ENCODE measurements at places on chromosomes 12 and 14.

DNA sequence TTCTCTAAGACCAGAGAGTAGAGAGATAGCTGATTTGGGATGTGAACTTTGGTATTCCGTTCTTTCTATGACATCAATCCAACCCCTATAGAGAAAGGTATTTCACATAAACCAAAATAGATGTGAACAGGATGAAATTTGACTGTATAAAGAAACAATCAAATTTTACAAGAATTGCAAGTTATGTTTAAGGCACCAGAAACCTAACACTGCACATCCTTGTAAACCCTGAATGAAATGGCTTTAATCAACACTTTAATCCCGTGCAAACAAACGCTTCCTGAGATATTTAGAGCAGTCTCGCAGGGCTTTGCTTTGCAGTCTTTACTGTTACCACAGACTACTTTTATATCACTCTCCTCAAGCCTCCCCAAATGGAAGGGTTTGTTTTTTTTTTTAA is 125.1 kb downstream of the APAF1 start:
- DNase-seq = no peak

GRCh38 chr12:18646286-18646890 is 91.4 kb downstream of the PLCZ1 start:
- DNase-seq = no peak

GRCh38 chr12:20213723-20214625 is 154.4 kb upstream of the PDE3A start:
- no peak for DNase-seq

DNA sequence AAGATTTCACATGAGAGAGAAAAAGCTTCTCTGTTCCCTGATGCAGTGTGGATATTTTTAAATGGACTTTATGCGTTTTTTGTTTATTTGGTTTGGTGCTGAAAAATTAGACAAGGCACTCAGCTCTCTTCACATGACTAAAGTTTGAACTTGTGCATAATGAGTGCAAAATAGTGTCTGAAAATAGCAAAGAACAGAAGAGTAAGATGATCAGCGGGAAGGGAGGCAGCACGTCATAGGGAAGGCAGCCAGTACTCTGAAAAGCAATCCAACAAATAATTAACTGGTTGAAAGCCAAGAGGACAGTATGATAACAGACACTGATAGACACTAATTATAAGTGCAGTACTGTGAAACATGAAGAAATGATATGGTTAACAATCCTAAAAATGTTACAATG is 46.6 kb upstream of the CDKN3 start:
- DNase-seq = no peak

DNA sequence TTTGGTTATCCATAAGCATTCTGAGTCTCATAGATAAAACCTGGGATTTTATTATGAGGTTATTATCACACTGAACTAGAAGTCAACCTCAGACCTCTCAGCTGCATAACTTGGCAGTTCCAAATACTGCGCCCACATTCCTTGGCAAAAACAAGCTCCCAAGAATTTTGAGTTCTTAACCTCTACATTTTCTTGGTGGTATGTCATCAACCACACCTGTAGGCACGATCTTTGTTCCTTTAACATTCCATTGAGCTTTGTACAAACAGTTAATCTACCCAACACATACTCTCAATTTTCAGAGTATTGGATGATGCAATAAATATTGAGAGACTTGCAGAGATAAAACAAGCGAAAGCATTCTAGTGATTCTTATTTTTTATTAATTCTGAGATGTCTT is 371.8 kb upstream of the PRICKLE1 start:
- no peak for DNase-seq

DNA sequence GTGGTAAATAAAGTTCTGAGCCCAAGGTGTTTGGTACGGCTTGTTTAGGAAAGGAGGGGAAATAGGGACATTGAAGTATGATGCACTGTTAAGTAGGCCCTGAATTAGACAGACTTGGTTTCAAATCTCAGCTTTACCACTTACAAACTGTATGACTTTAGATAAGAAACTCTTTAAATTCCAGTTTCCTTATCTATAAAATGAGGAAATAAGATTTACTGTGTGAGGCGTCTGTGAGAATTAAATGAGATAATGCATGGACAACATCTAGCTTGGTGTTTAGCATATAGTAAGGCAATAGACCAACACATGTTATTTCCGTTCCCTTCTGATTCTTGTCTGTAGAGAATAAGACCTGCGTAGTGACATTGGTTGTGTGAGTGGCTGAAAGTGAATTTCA is 7.0 kb downstream of the NCKAP1L start:
- no peak for DNase-seq

DNA sequence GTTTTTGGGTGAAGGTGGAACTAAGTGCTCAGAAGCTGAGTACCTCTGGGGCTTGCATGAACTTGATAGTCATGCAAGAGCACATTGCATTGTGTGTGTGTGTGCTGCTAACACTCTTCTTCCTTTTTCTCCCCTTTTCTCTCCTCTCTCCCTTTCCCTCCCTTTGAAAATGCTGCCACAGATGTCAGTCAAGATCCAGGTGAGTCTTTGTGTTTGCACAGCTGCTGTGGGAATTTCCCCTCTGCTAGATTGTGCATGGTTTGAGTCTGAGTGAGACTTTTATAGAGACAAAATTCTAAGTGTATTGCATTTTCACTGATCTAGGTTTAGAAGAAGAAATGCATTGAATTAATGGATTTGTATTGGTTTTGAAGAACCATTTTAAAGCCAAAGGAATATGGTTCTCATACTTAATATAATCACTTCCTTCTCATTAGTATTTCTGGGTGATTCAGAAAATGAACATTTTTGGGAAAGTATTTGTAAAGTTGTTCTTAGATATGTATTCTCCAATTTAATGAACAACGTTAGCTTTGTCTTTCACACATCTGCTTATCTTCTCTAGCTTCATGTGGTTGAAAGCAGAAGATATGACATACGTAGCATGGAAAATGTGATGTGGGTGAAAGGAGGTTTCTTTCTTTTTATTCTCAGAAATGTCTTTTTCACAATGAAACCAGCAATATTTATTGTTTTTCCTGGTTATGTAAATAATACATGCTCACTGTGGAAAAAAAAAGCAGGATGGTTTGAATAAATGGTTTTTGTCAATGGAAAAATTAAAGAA is 108.5 kb downstream of the NRXN3 start:
- no peak for DNase-seq

DNA sequence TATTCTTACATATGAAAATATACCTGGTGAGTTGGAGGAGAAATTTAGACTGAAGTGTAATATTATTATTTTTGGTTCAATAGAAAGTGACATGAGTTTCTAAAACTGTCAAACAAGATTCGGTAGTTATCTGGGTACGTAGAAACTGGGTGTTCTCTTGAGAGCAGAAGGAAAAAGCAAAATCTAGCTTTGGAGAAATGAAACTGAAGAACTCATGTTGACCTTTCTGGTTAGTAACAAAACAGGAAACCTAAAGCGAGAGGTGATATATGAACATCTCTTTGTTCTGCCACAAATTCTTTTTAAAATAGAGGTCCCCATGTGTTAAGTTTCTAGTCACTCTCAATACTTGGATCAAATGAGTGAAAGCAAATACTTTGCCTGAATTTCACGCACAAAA is 401.7 kb downstream of the TRHDE start:
- DNase-seq = no peak

GRCh38 chr12:10242539-10242938 is 29.9 kb downstream of the GABARAPL1 start:
- DNase-seq = no peak

GRCh38 chr12:105267711-105268110 is 31.7 kb upstream of the APPL2 start:
- no peak for DNase-seq

GRCh38 chr14:34741840-34742239 is 27.4 kb upstream of the CFL2 start:
- no peak for DNase-seq

GRCh38 chr14:64708148-64709004 is 4.2 kb downstream of the PLEKHG3 start:
- DNase-seq = no peak

GRCh38 chr14:31212893-31213292 is 5.3 kb upstream of the HECTD1 start:
- DNase-seq = no peak

DNA sequence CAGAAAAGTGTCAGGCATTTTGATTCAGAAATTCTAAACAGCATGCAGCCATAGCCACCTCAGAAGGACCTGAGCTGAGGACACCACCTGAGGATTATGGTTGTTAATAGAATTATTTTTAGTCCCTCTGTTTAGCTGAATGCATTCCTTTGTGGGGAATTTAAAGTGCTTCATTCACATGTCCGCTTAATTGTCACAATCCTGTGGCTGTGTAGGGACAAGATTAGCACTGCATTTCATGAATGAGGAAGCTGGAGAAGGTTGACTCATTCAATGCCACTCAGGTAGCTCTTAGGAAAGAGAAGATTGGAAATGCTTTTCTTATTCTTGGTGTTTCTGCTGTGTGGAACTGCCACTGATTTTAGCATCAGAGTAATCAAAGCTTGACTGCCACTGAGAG is 42.0 kb upstream of the KRR1 start:
- no peak for DNase-seq

DNA sequence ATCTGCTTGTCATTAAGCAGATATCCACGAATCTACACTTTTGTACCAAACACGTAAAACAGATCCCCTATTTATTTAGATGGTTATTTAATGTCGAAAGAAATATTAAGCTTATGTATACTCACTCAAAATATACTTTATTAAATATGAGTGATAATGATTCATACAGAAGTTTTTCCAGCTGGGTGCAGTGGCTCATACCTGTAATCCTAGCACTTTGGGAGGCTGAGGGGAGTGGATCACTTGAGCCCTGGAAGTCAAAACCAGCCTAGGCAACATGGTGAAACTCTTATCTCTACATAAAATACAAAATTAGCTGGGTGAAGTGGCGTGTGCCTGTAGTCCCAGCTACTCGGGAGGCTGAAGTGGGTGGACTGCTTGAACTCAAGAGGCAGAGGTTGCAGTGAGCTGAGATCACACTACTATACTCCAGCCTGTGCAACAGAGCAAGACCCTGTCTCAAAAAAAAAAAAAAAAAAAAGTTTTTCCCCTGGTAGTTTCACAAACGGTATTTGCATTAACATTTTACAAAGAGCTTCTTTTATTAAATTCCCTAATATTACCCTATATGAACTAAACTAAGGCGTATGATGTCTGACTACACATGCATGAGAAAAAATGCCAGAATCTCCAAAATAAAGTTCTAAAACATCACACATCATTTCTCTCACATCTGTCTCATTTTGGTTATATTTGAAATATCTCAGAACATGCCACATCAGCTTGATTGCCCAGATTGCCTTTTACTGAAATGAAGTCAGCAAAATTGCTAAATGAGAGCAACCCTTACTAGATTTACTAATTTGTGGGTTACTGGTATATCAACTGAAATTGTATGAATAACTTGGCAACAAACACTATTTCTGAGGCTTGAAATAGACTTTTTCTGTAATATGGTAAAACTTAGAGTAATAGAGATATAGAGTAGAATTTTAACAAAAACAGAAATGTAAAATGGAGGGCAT is 74.9 kb downstream of the PAWR start:
- DNase-seq = no peak

- no peak for DNase-seq
Measured at GRCh38 chr12:12207746-12208145, 59.1 kb downstream of the LRP6 start.

- no peak for DNase-seq
Measured at GRCh38 chr14:85118274-85118673, 411.7 kb upstream of the FLRT2 start.

GRCh38 chr14:73173092-73173735 is 36.9 kb downstream of the PSEN1 start:
- no peak for DNase-seq

DNA sequence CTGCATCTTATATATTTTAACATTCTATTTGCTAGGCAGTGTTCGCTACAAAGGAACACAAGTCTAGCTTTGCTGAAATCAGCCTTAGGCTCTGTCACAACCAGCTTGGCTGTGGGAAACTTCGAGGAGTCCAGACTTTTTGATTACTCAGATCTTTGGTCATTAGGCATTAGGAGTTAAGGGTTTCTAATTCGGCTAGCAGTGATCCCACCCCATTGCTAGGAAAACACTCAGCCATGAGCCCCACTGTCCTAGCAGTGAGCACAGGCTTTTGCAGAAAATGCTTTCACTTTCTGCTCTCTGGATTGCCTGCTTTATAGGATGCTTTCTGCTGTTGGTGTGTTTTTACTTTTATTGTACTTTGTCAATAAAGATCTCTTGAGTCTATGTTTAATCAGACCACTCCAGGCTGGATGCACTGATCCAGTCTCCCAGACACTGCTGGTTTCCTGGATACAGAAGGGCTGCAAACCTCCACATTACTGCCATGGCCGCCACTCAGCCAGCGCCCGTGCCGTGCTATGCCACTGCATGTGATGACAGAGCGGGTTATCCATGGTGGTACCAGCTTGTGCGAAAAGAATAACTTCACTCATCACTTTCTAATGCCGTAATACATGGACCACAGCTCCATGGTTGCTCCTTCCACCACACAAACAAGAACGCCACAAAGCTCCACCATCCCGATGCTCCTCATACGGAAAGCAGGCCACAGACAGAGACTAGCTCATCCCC is 41.0 kb upstream of the PYGL start:
- no peak for DNase-seq

GRCh38 chr12:30928356-30929244 is 2.1 kb downstream of the TSPAN11 start:
- no peak for DNase-seq

- DNase-seq = no peak
Measured at GRCh38 chr12:124321556-124322270, 26.8 kb downstream of the RFLNA start.

DNA sequence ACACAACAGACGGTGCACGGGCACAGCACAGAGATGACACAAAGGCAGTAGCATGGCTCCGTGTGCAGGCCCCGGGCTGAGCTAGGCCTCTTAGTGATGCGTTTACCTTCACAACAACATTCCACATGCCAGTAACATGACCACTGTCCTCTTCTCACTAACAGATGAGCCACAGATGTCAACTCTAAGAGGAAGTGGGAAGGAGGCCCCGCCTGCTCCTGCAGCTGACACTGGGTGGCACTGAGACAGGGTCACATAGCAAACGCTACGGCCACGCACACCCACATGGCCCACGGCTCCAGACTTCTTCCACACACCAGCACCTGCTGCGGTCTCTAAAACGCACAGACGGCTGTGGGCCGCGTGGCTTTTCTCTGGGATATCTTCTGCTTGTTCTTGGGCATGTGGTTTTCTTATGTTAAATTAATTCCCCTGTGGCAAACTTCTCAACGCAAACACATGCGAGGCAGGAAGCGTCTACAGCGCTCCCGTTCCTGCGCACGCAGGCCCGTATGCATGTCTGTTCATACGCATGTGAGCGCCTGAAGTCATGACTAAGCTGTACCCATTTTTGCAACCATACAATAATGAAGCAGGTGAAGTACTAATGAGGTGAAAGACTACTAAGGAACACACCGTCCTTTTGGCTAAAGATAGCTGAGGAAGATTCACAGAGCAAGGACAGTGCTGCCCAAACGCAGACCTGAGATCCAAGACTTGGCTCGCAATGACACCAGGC is 26.8 kb downstream of the AMN start:
- DNase-seq = no peak

DNA sequence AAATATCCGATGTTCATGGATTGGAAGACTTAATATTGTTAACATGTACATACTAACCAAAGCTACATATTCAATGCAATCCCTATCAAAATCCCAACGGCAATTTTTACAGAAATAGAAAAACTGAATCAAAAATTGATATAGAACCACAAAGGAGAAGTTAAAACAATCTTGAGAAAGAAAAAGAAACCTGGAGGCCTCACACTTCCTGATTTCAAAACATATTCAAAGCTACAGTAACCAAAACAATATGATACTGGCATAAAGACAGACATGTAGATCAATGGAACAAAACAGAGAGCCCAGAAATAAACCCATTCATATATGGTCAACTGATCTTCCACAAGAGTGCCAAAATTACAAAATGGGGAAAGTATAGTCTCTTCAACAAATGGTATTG is 5.4 kb upstream of the PELI2 start:
- no peak for DNase-seq
